Activated CD4-positive, alpha-beta T cell treated with anti-CD3 and anti-CD28 coated beads for 24 hours (primary cell): ENCODE measurements at places on chromosomes 16 and 17.
A peak's percentile ranks its signal among the peaks of the same experiment; 100 is the strongest.

DNA sequence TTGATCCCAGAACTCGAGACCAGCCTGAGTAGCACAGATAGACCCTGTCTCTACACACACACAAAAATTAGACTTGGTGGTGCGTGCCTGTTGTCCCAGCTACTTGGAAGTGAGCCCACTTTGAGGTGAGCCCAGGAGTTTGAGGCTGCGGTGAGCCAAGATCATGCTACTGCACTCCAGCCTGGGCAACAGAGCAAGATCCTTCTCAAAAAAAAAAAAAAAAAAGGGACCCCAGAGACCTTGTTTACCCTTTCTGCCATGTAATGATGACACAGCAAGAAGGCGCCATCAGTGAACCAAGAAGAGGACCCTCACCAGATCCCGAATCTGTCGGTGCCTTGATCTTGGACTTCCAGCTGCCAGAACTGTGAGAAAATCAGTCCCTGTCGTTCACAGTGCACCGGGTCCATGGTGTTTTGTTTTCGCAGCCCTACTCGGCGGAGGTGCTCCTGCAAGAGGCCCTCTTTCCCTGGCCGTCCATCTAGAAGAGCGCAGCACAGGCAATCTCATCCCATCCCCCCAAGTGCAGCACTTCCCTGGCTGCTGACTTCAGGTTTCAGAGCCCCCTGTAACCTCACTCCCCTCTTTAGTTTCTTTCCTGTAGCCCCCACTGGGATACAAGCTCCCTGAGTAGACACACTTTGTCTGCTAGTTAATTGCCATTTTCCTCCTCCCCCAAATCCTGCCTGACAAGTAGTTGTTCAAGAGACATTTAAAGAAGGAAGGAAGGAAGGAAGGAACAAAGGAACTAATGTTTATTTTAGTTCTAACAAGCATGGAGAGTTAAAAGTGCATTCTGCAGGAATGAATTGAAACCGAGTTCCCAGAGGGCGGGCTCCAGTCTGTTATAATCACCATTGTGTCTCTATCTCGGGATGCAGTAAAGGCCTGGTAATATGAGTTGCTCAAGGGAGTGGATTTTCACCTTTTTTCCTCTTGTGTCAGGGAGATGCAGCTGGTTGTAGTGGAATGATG is 115.3 kb downstream of the SNX29 start:
- DNase-seq: no peak

GRCh38 chr17:81338274-81339190 is 43.4 kb upstream of the SLC38A10 start:
- DNase-seq: no peak

DNA sequence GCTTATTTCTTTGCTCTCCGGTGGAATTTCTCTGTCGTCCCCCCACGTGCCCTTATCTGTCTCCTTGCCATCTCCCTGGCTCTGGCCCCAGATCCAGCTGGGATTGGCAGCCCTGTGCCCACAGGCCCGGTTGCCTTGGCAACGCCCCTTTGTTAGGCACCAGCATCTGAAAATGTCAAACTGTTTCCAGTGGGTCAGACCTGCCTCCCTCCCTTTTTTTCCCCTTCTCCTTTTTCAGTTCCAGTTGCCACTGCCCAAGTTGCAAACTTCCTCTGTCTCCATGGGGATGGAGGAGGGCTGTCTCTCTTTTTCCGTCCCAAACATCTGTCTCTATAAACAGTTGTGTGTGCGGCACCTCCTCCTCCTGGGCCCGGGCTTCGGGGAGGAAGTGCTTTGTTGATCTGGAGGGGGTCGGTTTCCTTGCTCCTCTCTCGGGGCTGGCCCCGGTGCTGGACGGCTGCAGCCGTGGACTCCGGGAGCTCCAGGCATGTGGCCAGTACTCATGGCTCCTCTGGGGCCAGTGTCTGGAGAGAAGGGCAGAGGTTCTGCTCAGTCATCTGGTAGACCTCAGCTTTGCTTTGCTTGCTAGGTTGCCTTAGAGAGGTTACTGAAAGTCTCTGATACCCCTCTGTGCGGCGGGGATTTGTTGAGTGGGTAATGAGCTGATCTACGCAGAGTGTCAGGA is 35.3 kb downstream of the SOCS3 start:
- DNase-seq: no peak

GRCh38 chr16:82497139-82497538 is 129.6 kb upstream of the CDH13 start:
- DNase-seq: no peak

DNA sequence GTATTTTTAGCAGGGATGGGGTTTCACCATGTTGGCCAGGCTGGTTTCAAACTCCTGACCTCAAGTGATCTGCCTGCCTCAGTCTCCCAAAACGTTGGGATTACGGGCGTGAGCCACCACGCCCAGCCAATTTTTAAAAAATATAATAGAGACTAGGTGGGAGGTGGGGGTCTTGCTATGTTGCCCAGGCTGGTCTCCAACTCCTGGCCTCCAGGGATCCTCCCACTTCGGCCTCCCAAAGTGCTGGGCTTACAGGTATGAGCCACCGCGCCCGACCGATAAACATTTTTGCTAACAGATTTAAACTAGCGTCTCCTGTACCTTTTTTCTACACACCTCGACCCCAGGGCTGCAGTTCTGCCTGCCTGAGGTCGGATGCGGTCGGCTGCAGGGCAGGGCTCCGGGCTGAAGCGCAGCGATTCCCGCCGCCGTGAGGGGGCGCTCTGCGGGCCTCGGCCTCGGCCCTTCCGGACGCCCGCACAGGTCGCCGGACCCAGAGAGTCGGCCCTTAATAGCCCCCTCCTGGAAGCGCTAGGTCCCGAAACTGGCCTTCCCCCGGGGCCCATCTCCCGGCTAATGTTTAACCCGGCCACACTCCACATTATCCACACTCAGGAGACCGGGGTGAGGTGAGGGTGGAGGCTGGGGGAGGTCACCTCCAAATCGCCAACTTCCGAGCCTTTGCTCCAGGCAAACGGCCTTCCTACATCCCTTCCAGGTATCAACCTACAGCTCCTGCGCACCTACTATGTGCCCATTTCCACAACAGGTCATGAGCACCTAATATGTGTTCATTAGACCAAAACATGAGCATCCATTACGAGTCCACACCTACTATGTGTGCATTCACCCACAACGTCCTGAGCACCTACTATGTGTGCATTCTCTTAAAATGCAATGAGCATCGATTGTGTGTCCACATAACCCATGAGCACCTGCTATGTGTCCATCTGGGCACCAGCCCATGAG is 2.0 kb upstream of the GLIS2 start:
- no peak for DNase-seq

GRCh38 chr17:56801459-56802178 is 32.1 kb downstream of the C17orf67 start:
- DNase-seq: no peak

DNA sequence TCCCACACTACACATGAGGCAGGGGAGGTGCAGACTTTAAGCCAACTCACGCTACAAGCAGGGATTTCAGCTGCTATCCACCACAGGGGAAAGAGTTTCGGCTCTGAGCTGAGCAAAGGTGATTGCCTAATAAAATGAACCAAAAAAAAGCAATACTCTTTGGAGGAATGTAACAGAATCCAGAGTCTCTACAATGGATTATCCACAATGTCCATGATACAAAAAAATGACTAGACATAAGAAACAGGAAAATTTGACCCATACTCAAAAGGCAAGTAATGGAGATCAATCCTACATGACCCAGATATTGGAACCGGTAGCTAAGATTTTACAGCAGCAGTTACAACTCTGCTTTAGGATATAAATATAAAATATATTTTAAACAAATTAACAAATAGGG is 19.0 kb upstream of the TMEM204 start:
- no peak for DNase-seq

- peak; percentile 22 for DNase-seq
These were observed 25.4 kb downstream of the DNAJA2 start for GRCh38 chr16:46947900-46948547.

DNA sequence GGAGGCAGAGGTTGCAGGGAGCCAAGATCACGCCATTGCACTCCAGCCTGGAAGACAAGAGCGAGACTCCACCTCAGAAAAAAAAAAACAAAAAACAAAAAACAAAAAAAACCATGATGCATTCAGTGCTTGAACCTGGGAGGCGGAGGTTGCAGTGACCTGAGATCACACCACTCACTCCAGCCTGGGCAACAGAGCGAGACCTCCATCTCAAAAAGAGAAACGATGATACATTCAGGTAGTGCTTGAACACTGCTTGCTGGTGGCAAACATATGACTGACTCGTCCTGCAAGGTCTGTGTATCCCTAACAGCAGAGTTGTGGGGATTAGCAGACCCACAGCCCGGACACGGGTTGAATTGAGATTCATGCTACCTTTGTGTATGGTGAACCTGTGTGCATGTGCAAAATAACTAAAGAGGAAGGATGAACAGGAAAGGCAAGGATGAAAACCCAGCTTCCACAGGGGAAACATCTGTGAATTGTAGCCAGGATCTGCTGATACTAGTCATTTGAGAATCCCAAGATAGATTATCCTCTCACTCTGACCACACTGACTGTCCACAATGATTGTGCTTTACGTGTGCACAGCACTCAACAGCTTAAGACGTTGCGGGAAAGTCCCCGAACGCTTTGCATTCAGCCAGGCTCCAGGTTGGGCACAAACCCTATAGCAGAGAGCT is 52.4 kb upstream of the MRPS23 start:
- no peak for DNase-seq

DNA sequence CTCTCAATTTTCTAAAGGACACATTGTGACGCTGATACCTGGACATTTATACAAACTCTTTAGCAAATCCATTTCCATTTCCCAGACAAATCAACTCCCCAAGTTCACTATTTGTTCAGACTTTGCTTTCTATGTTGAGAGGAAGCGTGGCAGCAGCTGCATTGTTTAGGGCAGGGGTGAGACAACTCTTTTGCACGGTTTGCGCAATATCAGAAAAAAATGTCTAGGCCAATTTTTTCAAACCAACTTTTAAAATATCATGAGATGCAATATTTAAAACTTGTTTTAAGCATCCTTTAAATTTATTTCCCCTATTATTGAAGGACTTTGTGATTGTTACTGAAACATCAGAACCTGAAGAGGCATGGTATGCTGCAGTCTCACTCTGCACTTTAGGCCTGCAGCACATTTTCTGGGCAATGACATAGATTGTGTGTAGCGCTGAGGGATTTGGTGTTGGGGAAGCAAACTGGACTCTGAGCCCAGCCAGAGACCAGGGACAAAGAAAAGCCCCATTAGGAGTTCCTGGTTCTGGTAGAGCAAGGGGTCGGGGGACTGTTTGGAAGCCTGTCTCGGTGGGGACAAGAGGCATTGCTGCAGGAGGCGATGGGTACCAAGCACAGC is 6.4 kb upstream of the CCDC182 start:
- DNase-seq: no peak

DNA sequence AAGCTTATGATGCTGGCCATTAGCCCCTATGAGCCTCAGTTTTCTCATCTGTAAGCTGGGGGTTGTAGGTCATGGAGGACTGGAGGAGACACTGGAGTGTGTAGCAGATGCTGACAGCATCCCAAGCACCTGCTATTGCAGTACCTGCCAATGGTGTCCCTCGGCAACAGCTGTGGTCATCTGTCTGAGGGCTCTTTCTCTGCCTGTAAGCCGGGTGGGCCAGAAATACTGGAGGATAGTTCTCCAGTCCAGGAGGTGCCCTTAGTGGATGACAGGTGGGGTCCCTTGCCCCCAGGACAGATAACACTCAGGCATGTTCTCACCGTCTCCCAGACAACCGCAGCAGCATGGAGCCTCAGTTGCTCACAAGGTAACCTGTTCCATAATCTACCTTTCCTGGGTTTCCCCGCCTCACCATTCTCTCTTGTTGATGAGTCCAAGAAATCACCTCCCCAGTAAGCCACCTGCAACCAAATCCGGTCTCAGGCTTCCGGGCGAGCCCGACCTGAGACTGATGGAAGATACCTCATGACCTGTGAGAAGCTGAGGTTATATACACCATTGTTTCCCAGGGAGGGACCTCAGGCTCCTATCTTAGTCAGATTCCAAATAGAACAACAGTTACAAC is 23.8 kb downstream of the NLRP1 start:
- DNase-seq: no peak

DNA sequence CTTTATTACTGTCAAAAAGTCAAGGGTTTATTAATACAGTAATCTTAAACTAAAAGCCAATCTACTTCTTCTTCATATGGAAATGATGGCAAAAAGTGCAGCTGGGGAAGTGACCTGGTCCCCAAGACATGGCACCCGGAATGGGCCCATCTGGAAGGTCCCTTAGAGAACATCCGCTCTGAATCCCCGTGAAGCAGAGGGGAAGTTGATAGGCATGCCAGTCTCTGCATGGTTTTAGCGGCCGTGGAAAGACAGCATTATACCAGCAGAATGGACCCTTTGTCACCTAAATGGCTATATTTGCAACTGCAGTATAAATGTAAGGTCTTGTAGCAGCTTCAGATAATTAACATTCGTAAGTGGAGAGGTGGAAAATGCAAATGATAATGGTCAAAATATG is 32.4 kb downstream of the COTL1 start:
- DNase-seq: no peak

- DNase-seq: no peak
These were observed 14.9 kb upstream of the DDX19A start for GRCh38 chr16:70331588-70332358.

DNA sequence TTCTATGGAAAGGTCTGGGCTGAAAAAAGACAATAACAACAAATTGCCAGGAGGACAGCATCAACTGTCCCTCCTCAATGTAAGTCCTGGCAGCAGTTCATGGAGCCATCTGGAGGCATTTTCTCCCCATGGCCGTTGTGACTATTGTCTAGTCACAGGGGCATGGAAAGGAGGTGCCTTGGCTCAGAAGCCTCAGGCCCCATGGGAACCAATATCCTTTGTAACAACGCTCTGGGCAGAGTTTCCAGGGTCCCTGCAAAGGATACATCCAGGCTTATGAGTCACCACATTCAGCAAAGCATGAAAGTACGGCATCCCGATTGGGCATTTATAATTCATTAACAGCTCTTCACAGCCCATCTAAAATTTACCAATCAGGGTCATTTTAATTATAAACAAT is 85.2 kb downstream of the GLG1 start:
- no peak for DNase-seq

GRCh38 chr16:637081-638018 is 1.2 kb upstream of the METTL26 start:
- DNase-seq: peak; percentile 84

DNA sequence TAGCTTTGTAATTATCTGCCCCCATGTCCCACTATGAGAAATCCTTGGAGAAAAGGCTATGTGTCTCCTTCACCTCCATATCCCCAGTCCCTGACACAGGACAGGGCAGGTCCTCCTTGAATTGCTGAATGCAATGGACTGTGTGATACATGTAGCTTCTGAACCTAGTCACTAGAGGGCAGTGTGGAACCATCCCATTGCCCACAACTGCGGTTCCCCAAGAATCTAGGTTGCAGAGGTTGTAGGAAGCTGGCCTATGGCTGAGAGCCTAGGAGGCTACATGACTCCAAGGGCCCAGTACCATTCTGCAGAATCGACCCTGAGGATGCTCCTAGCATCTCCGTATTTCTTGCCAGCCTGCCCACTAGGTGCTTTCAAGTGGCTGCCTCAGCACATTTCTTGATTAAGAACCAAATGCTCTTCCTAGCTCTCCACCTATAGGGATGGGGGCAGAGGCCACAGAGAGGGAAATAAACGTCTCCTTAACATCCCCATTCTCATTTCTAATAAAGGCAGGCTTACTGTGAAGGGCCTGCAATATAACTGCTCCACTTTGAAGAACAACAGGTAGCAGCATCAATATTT is 394.0 kb downstream of the CA10 start:
- peak; percentile 13 for DNase-seq

- DNase-seq: no peak
These were observed 15.2 kb downstream of the CASKIN1 start for GRCh38 chr16:2180962-2181923.

- no peak for DNase-seq
These were observed 182.8 kb downstream of the HS3ST3A1 start for GRCh38 chr17:13418891-13419290.
